ENCODE measurements at places on chromosomes 6 and 20. TPM values are rescaled to one million over a fixed set of nuclear protein-coding genes. Genes with fewer than 3 reads are reported as not detected.

GRCh38 chr6:98904096-98904495, 43.6 kb downstream of the FBXL4 start:
- no peak for DNase-seq
- no peak overlapping the region for H3K27ac ChIP-seq
- no peaks in the 10 kb centered on the region for H3K27me3 ChIP-seq
- H3K4me3 ChIP-seq = no peak overlapping the region
- peaks cover 2% of the 10 kb centered on the region for H3K4me1 ChIP-seq
- peaks cover 70% of the 10 kb centered on the region for H3K36me3 ChIP-seq

The ACOT8 gene
- total RNA-seq = 19.3 TPM

GRCh38 chr6:16236009-16236501, 2.3 kb upstream of the GMPR start:
- DNase-seq = no peak
- H3K36me3 ChIP-seq = no peaks in the 10 kb centered on the region
- H3K4me1 ChIP-seq = peaks cover 25% of the 10 kb centered on the region
- peaks cover 44% of the 10 kb centered on the region for H3K27me3 ChIP-seq

The MOG gene
- total RNA-seq = not detected

DNA sequence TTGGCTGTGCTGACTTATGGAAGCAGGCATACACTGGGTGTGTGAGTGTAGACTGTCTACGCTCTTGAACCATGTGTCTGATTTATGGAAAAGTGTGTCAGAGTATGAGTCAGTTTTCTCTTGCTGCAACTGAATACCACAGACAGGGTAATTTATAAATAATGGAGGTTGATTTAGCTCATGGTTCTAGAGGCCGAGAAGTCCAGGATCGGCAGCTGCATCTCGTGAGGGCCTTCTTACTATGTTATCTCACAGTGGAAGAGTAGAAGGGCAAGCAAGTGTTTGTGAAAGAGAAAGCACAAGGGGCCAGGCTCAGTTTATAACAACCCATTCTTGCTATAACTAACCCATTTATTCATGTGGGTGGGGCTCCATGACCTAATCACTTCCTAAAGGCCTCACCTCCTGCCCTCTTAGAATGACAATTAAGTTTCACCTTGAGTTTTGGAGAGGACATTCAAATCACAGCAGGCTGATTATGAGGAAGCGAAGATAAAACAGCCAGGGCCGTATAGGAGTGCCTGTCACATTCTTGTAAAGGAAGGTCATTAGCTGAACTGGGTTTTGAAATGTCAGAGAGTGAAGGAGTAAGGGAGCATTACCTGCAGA, 6.7 kb downstream of the GPR31 start:
- H3K4me3 ChIP-seq = no peak overlapping the region
- peaks cover 10% of the 10 kb centered on the region for H3K27me3 ChIP-seq
- no peak for DNase-seq
- H3K27ac ChIP-seq = no peak overlapping the region
- peaks cover 11% of the 10 kb centered on the region for H3K4me1 ChIP-seq
- no peaks in the 10 kb centered on the region for H3K36me3 ChIP-seq

DNA sequence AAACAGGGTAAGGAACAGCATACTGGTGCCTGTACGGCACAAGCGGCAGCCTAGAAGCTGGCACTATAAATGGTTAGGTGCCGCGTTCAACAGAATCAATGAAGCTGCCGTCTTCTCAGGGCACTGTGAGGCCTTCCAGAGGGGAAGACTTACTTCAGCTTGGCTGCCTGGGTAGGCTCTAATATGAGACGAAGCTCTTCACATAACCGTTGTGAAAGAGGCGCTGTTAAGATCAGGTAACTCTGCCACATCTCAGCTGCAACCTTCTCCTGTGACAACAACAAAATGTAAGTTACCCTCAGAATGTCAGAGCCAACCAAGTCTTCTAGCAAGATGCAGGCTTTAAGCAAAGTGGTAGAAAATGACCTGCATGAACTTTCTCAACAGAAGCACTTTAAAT, 12.0 kb upstream of the LYRM2 start:
- no peak overlapping the region for H3K4me3 ChIP-seq
- no peak for DNase-seq
- peaks cover 19% of the 10 kb centered on the region for H3K36me3 ChIP-seq
- H3K4me1 ChIP-seq = peaks cover 3% of the 10 kb centered on the region
- H3K27me3 ChIP-seq = no peaks in the 10 kb centered on the region

The CLPSL1 gene
- total RNA-seq = not detected

DNA sequence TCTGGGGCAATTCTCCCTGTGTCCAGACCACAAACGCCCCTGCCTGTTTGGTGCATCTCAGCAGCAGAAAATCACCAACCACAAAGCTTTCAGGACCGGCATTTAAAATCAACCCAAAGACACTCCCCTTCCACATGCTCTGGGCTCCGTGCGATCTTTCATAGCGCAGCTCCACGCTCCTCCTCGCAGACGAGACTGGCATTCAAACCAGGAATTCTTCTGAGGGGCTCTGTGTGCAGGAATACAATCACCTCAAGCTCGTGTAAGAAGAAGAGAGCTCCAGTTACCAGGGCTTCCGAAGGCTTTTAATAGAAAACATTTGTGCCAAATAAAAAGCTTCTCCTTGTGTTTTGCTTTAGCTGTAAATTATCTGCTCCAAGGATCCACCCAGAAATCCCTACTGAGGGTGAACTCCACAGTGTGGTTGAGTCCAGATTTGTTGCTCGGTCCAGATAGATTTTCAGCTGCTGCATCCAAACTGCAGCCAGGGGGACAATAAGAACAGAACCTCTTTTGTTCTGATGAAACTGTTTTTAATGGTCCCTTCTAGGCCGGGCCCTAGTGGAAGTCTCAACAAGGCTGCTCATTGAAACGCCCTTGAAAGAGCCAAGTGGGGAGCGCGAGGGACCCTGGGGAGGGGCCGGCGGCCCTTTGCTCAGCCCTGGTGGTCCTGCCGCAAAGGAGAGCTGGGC, 16.4 kb upstream of the BMP7 start:
- no peaks in the 10 kb centered on the region for H3K36me3 ChIP-seq
- no peak for DNase-seq

DNA sequence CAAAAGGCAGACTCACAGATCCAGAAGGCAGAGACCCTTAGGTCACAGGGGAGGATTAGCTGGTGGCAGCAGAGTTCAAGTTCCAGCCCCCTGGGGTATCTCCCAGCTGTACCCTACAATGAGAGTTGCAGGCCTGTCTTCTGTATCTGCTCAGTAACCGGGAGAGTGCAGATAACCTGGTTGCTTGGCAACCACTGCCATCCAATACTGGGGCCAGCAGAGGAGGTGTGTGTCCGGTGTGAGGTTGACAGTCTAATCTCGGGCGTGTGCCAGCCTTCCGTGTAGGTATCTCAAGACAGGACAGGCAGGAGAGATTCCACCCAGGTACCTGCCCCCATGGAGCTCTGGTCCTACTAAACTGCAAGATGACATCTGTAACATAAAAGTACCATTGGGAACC, 56.6 kb upstream of the TBC1D7 start:
- no peak overlapping the region for H3K4me3 ChIP-seq
- H3K36me3 ChIP-seq = peaks cover 21% of the 10 kb centered on the region
- DNase-seq = no peak

- no peak overlapping the region for H3K4me3 ChIP-seq
- no peak for DNase-seq
- H3K36me3 ChIP-seq = no peaks in the 10 kb centered on the region
- H3K4me1 ChIP-seq = peaks cover 3% of the 10 kb centered on the region
These were observed 62.2 kb upstream of the PLEKHG1 start for GRCh38 chr6:150537491-150537890.

The BTN1A1 gene
- 0.14 TPM for total RNA-seq

The MLIP gene
- total RNA-seq = not detected

The TMEM244 gene
- total RNA-seq = not detected

The LBP gene
- not detected for total RNA-seq

- peaks cover 15% of the 10 kb centered on the region for H3K27me3 ChIP-seq
- H3K4me1 ChIP-seq = no peaks in the 10 kb centered on the region
- H3K36me3 ChIP-seq = no peaks in the 10 kb centered on the region
- H3K27ac ChIP-seq = no peak overlapping the region
These were observed 29.1 kb upstream of the RGS17 start for GRCh38 chr6:153160221-153160620.

DNA sequence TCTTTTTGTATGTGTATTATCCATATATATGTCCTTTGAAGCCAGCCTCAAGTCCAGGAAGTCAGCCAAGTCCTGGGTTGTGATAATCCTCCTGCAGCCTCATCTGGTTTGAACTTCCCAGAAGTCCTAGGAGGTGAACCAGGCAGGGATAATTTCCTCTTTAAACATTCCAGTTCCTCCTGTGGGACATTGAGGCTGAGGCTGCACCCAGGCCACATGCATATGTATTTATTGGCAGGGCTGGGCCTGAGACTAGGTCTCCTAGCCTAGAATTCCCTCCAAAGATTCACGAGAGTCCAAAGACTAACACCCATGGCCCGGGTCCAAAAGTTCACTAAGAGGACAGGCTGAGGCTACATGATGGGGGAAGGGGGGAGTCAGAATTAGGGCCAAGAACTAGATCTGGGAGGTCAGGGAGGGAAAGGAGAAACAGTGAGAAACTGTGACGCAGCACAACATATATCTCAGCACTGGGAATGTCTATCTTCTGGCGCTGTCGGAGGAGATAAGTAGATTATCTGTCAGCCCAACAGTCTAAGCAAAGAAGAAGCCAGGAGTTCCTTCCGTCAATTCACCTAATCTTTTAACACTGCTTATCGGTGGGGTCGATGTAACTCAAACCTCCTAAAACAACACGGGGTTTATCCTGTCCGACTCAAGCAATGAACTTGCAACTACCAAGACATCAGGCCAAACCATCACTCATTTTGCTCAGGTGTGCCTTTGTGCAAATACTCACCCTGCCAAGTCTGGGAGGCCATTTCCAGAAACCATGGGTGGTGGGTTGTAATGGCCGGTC, 43.3 kb downstream of the SNX5 start:
- no peaks in the 10 kb centered on the region for H3K4me1 ChIP-seq
- no peak overlapping the region for H3K4me3 ChIP-seq
- H3K27me3 ChIP-seq = peaks cover 14% of the 10 kb centered on the region
- no peaks in the 10 kb centered on the region for H3K36me3 ChIP-seq
- DNase-seq = no peak
- no peak overlapping the region for H3K27ac ChIP-seq

DNA sequence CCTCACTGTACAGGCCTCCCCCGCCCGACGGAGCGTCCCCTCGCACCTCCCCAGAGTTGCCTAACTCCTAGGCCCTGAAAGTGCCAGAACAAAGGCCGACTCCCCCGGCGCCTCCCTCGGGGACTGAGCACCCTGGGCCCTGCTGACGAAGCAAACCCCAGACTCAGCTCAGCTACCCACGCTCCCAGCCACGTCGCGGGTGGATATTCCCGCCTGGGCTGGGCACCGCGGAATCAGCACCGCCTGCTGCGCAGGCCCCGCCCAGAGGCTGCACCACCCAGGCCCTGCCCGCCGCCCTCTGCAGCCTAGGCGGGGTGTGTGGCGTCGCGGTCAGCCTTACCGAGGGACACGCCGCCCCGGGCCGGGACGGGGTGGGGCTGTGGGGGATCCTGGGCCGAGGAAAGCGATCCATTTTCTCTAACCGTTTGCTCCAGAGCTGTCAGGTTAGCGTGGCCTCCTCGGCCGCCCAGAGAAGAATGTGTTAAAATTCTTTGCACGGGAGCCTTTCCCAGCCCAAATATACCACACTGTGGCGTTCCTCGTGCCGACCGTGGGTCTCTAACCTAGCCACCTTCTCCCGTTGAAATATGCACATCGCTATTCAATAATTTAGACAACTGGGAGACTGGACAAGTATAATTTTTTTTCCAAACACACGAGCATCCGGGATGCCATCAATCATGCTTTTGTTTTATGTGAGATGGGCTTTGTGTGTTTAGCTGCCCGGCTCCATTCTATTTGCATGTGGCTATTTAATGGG, 31.4 kb downstream of the TFAP2A start:
- no peak overlapping the region for H3K27ac ChIP-seq
- peaks cover 15% of the 10 kb centered on the region for H3K36me3 ChIP-seq
- peaks cover 11% of the 10 kb centered on the region for H3K4me1 ChIP-seq
- no peak for DNase-seq
- H3K27me3 ChIP-seq = peaks cover 91% of the 10 kb centered on the region

DNA sequence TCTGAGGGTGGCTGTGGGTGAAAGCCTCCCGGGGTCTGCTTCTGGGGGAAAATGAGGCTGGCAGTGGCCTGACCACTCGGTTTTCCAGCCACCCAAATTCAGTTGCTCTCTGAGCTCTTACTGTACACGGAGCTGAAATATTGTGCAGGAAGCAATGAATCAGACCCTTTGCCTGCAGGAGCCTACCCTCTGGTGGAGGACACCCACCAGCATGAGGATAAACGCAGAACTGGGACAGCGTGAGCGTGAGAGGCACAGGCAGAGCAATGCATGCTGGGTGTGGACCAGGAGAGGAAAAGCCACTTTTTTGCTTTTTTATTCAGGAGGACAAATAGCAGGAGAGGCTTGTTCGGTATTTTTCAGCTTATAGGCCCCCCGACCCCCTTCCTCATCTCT, 298.0 kb downstream of the QKI start:
- no peaks in the 10 kb centered on the region for H3K36me3 ChIP-seq
- no peak overlapping the region for H3K27ac ChIP-seq

- H3K27ac ChIP-seq = no peak overlapping the region
- peaks cover 7% of the 10 kb centered on the region for H3K36me3 ChIP-seq
- no peaks in the 10 kb centered on the region for H3K27me3 ChIP-seq
- no peak for DNase-seq
These were observed 358.1 kb downstream of the RNGTT start for GRCh38 chr6:88605271-88605670.

DNA sequence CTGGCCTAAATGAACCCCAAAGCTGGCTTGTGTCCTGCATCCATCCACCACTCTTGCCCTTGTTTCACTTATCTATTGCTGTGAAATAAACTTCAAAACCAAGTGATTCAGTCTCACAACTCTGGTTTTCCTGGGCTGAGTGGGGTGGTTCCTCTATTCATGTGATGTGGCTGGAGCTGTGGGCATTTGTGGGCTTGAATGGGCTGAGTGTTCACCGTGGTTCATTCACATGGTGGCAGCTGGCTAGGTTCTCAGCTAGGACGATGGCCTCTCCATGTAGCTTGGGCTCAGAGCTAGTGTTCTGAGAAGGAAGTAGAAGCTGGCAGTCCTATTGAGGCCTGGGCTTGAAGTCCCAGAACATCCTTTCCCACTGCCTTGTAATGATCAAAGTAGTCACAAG, 30.4 kb downstream of the FKBP1A start:
- DNase-seq = no peak
- H3K27ac ChIP-seq = peak overlapping the region; percentile 66
- no peak overlapping the region for H3K4me3 ChIP-seq
- H3K36me3 ChIP-seq = peaks cover 86% of the 10 kb centered on the region

GRCh38 chr6:25122622-25123237, 156.4 kb upstream of the CARMIL1 start:
- H3K27me3 ChIP-seq = no peaks in the 10 kb centered on the region
- no peak overlapping the region for H3K27ac ChIP-seq
- no peak for DNase-seq
- peaks cover 71% of the 10 kb centered on the region for H3K36me3 ChIP-seq
- H3K4me3 ChIP-seq = no peak overlapping the region
- peaks cover 33% of the 10 kb centered on the region for H3K4me1 ChIP-seq

DNA sequence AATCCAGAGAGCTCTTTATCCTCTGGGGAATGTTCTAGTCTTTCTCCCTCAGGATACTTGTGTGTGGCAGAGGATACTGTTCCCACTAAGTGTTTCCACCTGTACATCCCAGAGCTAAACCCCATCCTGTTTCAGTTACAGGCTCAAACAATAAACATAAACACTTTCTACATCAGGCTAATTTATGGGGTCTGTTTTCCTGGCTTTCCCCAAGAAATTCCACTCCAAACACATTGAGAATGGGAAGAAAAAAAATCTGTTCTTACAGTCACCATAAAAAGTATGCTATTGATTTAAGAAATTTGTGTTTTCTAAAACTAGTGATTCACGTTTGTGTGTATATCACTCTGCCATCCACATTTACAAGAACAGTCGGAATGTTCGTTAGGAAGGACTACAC, 293.9 kb upstream of the FOXQ1 start:
- no peaks in the 10 kb centered on the region for H3K4me1 ChIP-seq
- H3K27me3 ChIP-seq = peaks cover 3% of the 10 kb centered on the region
- DNase-seq = no peak
- no peak overlapping the region for H3K4me3 ChIP-seq
